Thyroid gland (tissue), 4 donors: ENCODE measurements at places on chromosomes 1 and 21. TPM values are rescaled to one million over a fixed set of nuclear protein-coding genes. Genes with fewer than 3 reads are reported as not detected.

DNA sequence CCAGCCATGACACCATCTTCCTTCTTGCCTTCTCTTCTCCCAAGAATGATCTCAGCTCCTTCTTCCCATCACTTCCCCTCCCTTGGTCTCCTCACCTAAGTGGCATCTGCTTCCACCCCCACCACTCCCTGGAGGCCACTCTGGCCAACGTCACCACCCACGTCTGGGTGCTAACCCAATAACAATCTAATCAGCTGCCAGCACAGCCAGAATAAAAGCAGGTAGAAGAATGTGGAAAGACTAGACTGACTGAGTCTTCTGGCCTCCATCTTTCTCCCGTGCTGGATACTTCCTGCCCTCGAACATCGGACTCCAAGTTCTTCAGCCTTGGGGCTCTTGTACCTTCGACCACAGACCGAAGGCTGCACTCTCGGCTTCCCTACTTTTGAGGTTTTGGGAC lies 245.3 kb upstream of the CSF3R start:
- DNase-seq, result no peak
- H3K4me3 ChIP-seq, result no peak overlapping the region
- no peak overlapping the region for H3K27ac ChIP-seq
- H3K4me1 ChIP-seq, result no peaks in the 10 kb centered on the region

- no peak overlapping the region for H3K4me3 ChIP-seq
- no peaks in the 10 kb centered on the region for H3K27me3 ChIP-seq
- no peak for DNase-seq
- no peaks in the 10 kb centered on the region for H3K4me1 ChIP-seq
Measured at GRCh38 chr1:41675401-41675800, 190.9 kb upstream of the EDN2 start.

DNA sequence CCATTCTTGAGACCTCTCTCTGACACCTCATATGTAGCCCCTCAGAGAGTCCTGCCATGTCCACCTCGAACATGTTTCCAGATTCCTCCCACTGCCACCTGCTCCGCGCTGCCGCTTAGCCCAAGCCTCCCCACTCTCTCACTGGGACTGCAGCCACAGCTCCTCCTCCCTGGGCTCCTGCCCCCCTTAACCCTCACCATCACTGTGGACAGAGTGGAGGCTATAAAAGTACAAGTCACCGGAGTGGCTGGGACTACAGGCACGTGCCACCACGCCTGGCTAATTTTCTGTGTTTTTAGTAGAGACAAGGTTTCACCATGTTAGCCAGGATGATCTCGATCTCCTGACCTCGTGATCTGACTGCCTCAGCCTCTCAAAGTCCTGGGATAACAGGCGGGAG lies 77.0 kb downstream of the VWA5B1 start:
- H3K4me1 ChIP-seq, result no peaks in the 10 kb centered on the region
- no peaks in the 10 kb centered on the region for H3K36me3 ChIP-seq
- H3K4me3 ChIP-seq, result no peak overlapping the region
- peaks cover 6% of the 10 kb centered on the region for H3K27me3 ChIP-seq

DNA sequence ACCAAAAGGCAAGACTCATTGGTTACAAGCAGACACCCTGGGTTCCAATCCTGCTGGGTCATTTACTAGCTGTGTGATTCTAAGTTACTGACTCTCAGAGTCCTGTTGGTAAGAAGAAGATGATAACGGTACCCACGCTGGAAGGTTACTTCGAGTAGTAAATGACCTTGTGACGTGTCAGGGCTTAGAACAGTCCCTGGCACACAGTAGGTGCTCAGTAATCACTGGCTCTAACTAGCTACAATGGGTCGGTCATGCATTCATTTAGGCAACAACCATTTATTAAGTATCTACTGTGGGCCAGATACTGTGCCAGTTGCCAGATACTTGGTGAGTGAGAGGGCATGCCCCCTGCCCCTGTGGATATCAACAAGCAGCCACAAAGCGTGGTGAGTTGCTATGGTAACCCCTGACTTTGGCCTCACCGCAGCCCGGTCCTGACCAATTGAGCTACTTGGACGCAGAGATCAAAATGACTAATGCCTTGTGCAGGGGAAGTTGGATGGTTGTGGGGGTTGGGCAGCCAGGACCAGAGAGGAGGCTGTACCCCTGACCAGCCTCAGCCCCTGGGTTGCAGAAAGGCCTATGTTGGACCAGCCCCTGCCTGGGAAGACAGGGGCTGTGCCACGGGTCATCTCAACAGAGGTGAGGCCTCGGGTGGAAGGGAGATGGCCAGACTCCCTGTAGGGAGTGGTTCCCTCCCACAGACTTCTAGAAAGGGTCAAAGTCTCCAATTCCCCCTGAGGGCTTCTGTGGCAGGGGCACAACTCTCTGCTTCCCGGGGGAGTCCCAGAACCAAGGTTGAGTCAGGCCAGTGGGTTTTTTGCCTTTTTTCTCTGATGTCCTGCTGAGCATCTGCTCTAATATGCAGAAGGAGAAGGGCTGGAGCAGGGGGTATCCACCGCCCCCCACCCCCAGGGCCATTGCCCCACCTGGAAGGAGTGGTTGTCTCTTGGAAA lies 16.0 kb downstream of the DHRS3 start:
- H3K4me1 ChIP-seq, result peaks cover 53% of the 10 kb centered on the region
- peak overlapping the region; percentile 97 for H3K27ac ChIP-seq
- H3K27me3 ChIP-seq, result no peaks in the 10 kb centered on the region
- no peak overlapping the region for H3K4me3 ChIP-seq

DNA sequence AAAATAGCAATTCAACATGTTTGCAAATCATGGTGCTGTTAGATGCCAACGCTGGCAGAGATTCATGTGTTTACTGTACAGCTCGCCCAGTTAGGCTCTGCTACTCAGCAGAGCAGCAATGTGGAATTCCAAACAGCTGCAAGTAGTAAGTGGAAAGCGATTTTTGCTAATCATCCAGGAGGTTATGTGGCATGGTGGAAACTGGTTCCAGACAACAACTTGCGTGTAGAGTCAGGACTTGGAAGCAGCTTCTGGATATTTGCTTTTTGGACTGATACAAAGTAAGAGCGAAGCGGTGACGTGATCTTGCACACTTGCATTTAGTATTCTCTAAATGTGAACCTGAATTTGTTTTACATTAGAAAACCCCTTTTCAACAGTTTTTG lies 27.1 kb upstream of the HHAT start:
- no peaks in the 10 kb centered on the region for H3K36me3 ChIP-seq
- no peak overlapping the region for H3K4me3 ChIP-seq
- no peak overlapping the region for H3K27ac ChIP-seq
- H3K27me3 ChIP-seq, result no peaks in the 10 kb centered on the region
- DNase-seq, result no peak
- H3K4me1 ChIP-seq, result no peaks in the 10 kb centered on the region

DNA sequence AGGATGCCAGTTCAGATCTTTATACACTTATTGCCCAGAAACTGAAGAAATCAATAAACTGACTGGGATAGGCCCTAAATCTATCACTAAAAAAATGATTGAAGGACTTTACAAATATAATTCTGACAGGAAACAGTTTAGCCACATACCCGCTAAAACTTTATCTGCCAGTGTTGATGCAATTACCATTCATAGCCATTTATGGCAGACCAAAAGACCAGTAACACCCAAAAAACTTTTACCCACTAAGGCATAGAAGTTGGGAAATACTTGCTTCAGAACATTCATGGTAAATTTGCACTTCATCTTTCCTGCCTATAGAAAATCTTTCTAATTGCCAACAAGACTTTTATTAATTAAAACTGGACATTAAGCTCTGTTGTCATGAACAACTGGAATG lies 15.0 kb upstream of the GPR25 start:
- H3K4me1 ChIP-seq, result no peaks in the 10 kb centered on the region
- no peak for DNase-seq
- H3K36me3 ChIP-seq, result peaks cover 27% of the 10 kb centered on the region
- H3K27ac ChIP-seq, result no peak overlapping the region

DNA sequence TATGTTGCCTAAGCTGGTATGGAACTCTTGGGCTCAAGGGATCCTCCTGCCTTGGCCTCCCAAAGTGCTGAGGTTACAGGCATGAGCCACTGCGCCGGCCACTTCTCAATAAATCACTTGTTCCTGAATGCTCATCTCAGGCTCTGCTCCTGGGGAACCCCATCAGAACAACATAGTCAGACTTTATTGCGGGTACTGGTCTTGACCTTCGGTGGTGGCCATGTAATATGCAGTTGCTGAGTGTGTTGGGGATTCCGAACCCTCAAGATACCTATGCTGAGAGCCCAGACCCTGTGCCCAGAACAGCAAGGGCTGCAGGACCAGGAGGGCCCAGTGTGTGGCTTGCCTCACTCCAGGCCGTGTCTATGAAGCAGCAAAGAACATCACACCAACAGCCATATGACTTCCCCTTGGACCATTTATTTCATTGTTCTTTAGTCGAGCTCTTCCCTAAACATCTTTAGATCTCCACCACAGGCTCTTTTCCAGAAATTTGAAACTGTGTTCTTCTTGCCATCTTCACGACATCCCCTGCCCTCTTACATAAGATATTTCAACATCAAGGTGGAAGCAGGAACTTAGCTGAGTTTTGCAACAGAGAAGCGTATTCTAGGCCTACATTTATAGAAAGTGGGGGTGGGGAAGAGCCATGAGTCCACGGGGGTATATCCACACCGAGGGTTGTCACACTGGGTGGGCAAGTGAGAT lies 12.7 kb upstream of the SDHB start:
- no peak for DNase-seq

DNA sequence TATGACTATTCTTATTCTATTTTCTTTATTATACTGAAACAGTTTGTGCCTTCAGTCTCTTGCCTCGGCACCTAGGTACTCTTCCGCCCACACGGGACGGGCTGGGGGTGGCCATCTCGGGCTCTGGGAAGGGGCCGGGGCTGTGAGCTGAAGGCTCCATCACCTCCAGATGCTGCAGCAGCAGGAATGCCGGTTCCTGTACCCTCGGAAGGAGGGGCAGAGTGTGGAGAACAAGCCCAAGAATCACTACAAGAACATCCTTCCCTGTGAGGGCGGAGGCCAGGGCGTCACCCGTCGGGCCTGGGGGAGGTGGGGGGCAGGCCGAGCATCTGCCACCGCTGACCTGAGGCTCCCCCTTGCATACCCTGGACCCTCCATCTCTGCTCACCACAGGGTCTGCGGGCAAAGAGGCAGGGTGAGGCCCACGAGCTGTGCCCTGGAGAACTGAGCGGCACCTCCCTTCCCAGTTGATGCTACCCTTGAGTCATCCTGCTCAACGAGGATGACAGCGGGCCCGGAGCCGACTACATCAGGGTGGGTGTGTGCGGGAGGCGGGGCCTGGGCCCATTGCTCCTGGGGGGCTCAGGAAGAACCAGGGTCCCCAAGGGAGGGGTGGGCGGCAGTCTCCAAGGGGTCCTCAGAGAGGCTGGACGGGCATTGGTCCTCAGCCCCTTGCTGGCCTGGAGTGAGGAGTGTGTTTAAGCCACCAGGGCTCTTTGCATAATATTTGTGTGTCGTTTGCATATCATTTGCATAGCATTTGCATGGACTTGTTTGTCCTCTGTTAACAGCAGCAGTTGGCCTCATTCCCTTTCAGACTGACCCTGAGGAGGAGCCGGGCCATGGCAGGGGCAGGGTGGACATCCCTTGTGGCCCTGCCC lies 7.5 kb downstream of the RNF223 start:
- no peaks in the 10 kb centered on the region for H3K27me3 ChIP-seq
- H3K27ac ChIP-seq, result no peak overlapping the region
- H3K4me3 ChIP-seq, result no peak overlapping the region
- no peak for DNase-seq

Gene OR6N1
- not detected for total RNA-seq

Gene AHCTF1
- 52.9 TPM for total RNA-seq

Gene DSCAM
- total RNA-seq, result not detected

Gene FAM167B
- total RNA-seq, result 5.6 TPM

Gene SV2A
- total RNA-seq, result 3.0 TPM
